ENCODE measurements at places on chromosomes 6 and 20.

- DNase-seq: no peak
Observed at GRCh38 chr20:10304471-10305046, 85.9 kb downstream of the SNAP25 start.

- no peak for DNase-seq
Observed at GRCh38 chr6:92122746-92123145, 1296.6 kb downstream of the EPHA7 start.

GRCh38 chr6:170132561-170132991 lies 158.3 kb downstream of the DLL1 start:
- DNase-seq: no peak

DNA sequence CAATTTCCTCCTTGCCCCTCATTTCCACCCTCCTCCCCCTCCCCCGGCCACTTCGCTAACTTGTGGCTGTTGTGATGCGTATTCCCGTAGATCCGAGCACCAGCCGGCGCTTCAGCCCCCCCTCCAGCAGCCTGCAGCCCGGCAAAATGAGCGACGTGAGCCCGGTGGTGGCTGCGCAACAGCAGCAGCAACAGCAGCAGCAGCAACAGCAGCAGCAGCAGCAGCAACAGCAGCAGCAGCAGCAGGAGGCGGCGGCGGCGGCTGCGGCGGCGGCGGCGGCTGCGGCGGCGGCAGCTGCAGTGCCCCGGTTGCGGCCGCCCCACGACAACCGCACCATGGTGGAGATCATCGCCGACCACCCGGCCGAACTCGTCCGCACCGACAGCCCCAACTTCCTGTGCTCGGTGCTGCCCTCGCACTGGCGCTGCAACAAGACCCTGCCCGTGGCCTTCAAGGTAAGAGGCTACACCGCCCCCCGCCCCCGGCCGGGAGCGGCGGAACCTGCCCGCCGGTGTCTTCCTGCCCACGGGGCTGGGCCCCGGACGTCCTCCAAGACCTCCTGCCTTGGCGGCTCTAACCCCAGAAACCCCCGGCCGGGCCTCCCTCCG lies 44.9 kb upstream of the SUPT3H start:
- DNase-seq: peak; percentile 71

DNA sequence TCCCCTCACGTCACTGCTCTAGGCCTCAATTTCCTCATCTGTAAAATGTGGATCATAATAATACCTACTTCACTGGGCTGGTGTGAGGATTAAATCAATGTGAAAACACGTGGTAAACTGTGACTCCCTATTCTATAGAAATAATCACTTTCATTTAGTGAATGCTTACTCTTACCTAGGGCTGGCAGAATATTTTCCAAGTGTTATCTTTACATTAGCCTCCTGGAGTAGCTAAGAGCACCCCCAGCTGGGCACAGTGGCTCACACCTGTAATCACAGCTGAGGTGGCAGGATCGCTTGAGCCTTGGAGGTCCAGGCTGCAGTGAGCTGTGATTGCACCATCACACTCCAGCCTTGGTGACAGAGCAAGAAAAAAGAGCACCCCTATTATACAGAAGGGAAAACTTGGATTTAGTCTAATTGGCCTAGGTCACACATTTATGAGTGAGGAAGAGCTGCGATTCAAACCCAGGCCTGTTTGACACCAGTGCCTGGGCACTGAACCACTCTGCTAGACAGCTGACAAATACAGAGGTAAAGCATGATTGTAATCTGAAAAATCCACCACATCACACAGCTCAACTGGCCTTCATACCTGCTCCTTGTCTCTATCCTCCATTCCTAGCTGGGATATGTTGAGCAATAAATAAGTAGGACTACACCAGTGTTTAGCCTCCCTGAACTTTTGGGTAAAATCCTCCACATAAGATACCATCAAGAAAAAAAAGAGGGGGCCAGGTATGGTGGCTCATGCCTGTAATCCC lies 1.4 kb upstream of the SNTA1 start:
- peak; percentile 8 for DNase-seq

- no peak for DNase-seq
Observed at GRCh38 chr6:112173221-112173804, 81.1 kb downstream of the LAMA4 start.

- DNase-seq: no peak
Observed at GRCh38 chr6:163418311-163419029, 4.0 kb downstream of the QKI start.

DNA sequence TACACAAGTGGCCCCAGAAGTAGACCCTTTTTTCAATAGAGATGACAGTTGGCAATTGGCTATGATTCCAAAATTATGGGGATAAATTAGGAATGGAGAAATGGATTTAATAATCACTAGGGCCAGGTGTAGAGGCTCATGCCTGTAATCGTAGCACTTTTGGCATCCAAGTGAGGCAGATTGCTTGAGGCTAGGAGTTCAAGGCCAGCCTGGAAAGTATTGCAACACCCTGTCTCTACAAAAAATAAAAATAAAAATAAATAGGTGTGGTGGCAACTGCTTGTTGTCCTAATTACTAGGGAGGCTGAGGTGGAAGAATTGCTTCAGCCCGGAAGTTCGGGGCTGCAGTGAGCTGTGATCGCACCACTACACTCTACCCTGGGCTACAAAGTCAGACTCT lies 60.0 kb downstream of the BMP2 start:
- no peak for DNase-seq
